ENCODE measurements at places on chromosomes 4 and X. TPM values are rescaled to one million over a fixed set of nuclear protein-coding genes. Genes with fewer than 3 reads are reported as not detected.

DNA sequence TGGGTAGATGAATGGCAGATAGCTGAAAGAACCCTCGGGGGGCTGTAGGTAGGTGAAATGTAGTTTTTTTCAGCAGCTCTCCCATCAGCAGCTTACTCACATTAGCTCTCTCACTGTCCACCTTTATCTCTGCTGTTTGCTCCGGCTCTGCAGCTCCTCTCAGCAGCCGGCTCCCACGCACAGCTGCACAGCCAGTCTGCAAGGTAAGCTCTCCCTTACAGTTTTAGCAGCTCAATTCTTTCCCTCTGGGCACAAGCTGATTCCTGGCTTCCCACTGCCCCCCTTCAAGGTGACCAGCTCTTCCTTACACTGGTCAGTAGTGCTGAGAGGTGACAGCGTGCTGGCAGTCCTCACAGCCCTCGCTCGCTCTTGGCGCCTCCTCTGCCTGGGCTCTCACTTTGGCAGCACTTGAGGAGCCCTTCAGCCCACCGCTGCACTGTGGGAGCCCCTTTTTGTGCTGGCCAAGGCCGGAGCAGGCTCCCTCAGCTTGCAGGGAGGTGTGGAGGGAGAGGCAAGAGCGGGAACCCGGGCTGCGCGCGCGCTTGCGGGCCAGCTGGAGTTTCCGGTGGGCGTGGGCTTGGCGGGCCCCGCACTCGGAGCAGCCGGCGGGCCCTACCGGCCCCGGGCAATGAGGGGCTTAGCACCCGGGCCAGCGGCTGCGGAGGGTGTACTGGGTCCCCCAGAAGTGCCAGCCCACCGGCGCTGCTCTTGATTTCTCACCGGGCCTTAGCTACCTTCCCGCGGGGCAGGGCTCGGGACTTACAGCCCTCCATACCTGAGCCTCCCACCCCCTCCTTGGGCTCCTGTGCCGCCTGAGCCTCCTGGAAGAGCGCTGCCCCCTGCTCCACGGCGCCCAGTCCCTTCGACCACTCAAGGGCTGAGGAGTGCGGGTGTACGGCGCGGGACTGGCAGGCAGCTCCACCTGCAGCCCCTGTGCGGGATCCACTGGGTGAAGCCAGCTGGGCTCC lies 393.6 kb downstream of the CENPC start:
- DNase-seq: no peak

The TRIM75 gene
- not detected for total RNA-seq

The ENPEP gene
- 13.9 TPM for total RNA-seq

DNA sequence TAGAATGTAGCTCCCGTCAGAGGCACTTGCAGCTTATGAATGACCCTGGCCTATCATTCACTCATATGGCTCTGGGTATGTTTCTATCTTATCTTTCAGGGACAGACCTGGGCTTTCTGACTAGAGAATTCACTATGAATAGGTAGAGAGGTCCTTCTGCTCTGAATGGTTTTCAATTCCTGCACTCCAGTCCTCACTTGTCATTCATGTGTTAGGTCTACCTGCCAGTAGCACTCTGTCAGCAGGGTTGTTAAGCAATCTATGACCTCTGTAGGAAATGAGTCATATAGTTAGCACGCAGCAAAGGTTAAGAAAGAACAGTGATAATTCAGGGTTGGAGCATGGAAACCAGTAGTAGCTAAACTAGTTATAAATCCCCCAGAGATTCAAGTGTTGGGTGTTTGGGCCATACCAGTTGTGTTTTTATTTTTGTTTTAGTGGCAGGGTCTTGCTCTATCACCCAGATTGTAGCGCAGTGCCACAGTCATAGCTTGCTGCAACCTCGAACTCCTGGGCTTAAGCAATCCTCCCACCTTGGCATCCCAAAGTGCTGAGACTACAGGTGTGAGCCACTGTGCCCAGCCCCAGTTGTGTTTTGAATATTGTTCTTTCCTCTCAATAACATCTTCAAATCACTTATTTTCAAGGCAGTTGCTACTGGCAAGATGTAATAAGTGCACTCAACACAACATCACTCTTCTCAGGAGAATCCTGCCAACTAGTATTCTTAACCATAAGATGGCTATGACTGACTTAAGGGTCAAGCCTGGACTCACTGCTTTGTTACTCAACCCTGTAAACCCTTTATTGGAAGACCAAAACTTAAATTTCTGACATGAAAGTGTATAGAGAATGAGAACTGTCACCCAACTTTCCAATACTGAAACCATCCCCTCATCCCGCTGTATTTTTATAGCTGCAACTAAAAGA lies 25.1 kb downstream of the ARL13A start:
- DNase-seq: no peak

DNA sequence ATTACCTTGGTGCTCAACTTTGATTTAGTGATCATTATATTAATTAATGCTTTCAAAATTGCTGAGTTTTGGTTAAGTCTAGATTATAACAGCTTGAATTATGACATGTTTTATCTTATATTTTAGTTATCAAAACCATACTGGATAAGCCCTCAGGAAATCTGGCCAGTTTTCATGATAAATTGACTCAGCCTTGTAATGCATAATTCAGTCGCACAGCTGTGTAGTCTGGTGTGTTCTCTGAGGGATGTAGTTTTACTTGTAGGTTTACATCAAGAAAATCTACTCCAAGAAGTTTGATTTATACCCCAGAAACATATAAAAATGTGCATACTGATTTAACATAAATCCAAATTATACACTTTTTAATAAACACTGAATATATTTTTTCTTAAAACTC lies 477.5 kb downstream of the SPRY1 start:
- no peak for DNase-seq

The SERPINA7 gene
- total RNA-seq: not detected

DNA sequence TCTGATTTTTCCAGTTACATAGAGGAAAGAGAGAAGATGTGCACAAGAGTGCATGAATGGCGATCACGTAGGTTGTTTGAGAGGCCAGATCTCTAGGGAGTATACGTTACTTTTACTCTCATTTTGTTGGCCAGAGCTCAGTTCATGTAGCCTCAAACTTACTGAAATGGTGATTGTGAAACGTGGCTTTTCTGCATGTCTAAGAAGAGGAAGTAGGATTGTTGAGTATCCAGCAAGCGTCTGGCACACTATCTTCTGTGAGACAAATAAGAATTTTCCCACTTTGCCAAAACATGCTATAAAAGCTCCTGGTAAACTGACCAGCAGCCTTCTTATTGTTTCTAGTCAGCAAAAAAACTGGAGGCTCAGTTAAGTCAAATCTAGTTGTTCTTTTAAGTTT lies 264.5 kb upstream of the EMCN start:
- no peak for DNase-seq

DNA sequence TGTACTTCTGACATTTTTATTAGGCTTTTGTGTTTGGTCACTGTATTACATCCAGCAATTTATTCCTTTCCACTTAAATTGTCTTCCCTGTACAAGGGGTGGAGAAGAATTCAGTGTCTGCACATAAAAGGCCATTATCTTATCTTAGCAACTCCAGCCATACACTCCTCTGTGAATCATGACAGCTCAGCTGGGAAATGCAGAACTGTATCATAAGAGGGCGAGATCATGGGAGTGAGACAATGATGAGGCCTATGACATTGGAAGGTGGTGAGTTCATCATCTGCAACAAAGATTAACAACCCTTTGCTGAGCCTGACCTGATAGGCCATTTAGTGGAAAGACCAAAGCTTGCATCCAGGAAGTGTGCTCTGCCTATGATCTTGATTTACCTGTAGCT lies 33.3 kb downstream of the SLIT2 start:
- DNase-seq: no peak

The ODAM gene
- not detected for total RNA-seq

DNA sequence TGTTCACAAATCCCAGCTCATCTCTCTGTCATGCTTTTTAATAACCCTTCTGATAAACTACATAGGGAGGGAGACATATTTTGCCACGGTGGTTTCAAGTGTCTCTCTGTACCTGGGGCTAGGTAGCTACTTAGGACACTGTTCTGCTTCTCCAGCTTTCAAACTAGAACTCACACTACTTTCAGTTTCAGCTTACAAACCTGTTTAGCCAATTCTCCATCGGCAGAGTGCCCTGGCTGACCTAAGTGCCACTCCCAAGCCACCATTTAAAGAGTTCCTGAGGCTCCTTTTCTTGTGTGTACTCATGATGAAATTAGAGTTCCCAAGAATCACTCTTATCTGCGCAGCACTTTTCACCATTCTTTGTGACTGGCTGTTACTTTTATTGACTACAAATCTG lies 899.2 kb downstream of the FAT4 start:
- no peak for DNase-seq

The SYTL4 gene
- 12.3 TPM for total RNA-seq

All from mesenteric fat pad (tissue), 1 donor.